ENCODE measurements at places on chromosomes 12 and 14.
A peak's percentile ranks its signal among the peaks of the same experiment; 100 is the strongest.

- H3K4me1 ChIP-seq: peaks cover 10% of the 10 kb centered on the region
- no peak overlapping the region for H3K4me3 ChIP-seq
- DNase-seq: no peak
- H3K27me3 ChIP-seq: no peaks in the 10 kb centered on the region
- H3K27ac ChIP-seq: no peak overlapping the region
Measured at GRCh38 chr14:105258846-105259245, 10.5 kb downstream of the BTBD6 start.

DNA sequence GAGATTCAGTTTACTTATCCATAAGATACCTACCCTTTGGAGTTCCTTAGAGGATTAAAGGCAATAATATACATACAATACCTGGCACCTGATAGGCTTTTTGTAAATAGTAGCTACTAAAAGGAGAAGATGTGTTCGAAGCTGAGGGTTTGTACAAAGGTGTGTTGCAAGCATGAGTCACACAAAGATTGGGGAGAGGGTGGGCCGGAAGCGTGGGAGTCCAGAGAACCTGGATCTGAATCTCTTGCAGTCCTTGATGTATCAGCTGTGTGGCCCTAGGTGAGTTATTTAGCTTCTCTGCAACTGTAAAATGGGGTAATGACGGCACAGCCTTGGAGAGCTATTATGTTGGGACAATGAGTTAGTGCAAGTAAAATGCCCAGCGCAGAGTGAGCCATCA, 61.6 kb upstream of the PSMC1 start:
- no peaks in the 10 kb centered on the region for H3K4me1 ChIP-seq
- H3K27ac ChIP-seq: no peak overlapping the region
- DNase-seq: no peak
- no peak overlapping the region for H3K4me3 ChIP-seq

DNA sequence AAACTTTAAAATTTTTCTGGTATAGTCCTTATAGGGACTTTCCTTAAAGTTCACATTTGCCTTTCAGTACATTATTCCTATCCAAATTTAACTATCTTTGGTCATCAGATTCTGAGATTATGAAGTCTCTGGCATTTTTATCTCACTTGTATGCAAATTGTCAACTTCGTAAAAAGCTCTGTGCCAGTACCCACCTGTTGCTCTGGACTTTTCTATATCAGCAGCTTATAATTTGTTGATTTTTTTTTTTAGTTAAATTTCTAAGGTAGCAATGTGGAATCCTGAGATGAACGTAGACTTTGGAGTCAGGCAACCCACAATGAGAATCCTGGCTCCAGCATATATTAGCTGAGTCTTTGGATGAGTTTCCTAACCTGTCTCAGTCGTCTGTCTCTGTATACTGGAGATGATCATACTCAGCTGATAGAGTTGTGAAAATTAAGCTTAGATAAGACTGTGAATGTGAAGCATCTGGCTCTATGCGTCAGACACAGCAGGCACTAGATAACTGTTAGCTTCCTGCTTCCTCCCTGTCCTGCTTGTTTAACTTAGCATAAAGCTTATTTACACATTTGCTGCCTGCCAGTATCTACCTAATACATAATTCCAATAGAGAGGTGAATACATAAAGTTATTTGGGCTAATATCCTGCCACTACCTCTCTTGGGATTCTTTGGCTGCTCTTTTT, 59.8 kb downstream of the MARK3 start:
- no peaks in the 10 kb centered on the region for H3K4me1 ChIP-seq
- DNase-seq: no peak
- no peak overlapping the region for H3K27ac ChIP-seq
- H3K27me3 ChIP-seq: no peaks in the 10 kb centered on the region
- no peak overlapping the region for H3K4me3 ChIP-seq

- H3K27ac ChIP-seq: no peak overlapping the region
- peak; percentile 20 for DNase-seq
- H3K36me3 ChIP-seq: no peaks in the 10 kb centered on the region
- H3K4me3 ChIP-seq: no peak overlapping the region
Measured at GRCh38 chr14:101726954-101727302, 34.6 kb upstream of the PPP2R5C start.

DNA sequence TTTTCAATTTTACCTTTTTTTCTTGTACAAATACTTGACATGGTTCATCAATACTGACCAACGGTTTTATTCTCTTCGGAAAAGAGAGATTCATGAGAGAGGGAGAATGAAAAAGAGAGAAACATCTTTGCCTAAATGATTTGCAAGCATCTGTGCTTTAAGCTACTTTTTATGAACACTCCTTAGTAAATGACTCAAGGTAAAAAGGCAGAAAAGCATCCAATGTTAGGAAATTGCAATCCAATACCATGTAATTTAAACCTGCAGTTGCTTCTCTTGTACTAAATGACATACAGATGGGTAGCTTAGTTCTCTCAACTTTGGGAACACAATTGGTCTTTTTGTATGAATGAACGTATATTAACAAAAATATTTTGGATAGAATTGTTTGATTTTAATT, 46.1 kb downstream of the MSRB3 start:
- H3K36me3 ChIP-seq: no peaks in the 10 kb centered on the region
- H3K27ac ChIP-seq: no peak overlapping the region
- no peak for DNase-seq
- H3K4me3 ChIP-seq: no peak overlapping the region
- no peaks in the 10 kb centered on the region for H3K27me3 ChIP-seq
- no peaks in the 10 kb centered on the region for H3K4me1 ChIP-seq

GRCh38 chr12:66823857-66824570, 145.1 kb upstream of the GRIP1 start:
- no peak overlapping the region for H3K27ac ChIP-seq
- H3K4me1 ChIP-seq: peaks cover under 1% of the 10 kb centered on the region
- no peak overlapping the region for H3K4me3 ChIP-seq
- H3K36me3 ChIP-seq: no peaks in the 10 kb centered on the region
- H3K27me3 ChIP-seq: no peaks in the 10 kb centered on the region

All from CD4-positive, alpha-beta T cell (primary cell).